T-helper 17 cell (primary cell): ENCODE measurements at places on chromosomes 11 and 22. TPM values are rescaled to one million over a fixed set of nuclear protein-coding genes. Genes with fewer than 3 reads are reported as not detected.

The CASP12 gene
- total RNA-seq, result not detected

The ZP1 gene
- not detected for total RNA-seq

The IMMP1L gene
- total RNA-seq, result 10.3 TPM

The SCN4B gene
- not detected for total RNA-seq

The PRG3 gene
- not detected for total RNA-seq

The GLB1L3 gene
- 2.0 TPM for total RNA-seq

The NLRP10 gene
- not detected for total RNA-seq

The SEPTIN3 gene
- not detected for total RNA-seq

The CTSF gene
- total RNA-seq, result 10.5 TPM

The CELSR1 gene
- total RNA-seq, result 6.0 TPM

The AAMDC gene
- 2.7 TPM for total RNA-seq

The PARVA gene
- 1.8 TPM for total RNA-seq

The INS gene
- not detected for total RNA-seq

The KCNK4 gene
- not detected for total RNA-seq

The GLYATL2 gene
- total RNA-seq, result not detected

The TAF1D gene
- total RNA-seq, result 143 TPM

The RFPL2 gene
- 1.6 TPM for total RNA-seq

The MB gene
- total RNA-seq, result not detected

The SLC22A12 gene
- total RNA-seq, result not detected

The C22orf42 gene
- not detected for total RNA-seq

The RIMBP3C gene
- 1.2 TPM for total RNA-seq

The RAB1B gene
- 89.1 TPM for total RNA-seq

The CARD18 gene
- not detected for total RNA-seq

The CYB5R3 gene
- 80.7 TPM for total RNA-seq

The OR52B6 gene
- total RNA-seq, result not detected

The LRRC55 gene
- total RNA-seq, result not detected

The TRIM22 gene
- total RNA-seq, result 273 TPM

The HBD gene
- not detected for total RNA-seq

The SLC22A9 gene
- not detected for total RNA-seq

The PTPRCAP gene
- total RNA-seq, result 184 TPM

The TSPAN18 gene
- total RNA-seq, result 93.2 TPM

The DDI1 gene
- not detected for total RNA-seq

The PKP3 gene
- not detected for total RNA-seq

The ACR gene
- total RNA-seq, result not detected

The BDNF gene
- total RNA-seq, result not detected

The OR51B4 gene
- not detected for total RNA-seq

The XKR3 gene
- total RNA-seq, result not detected

The PAX6 gene
- not detected for total RNA-seq

The IPO7 gene
- total RNA-seq, result 57.2 TPM

The TBX10 gene
- not detected for total RNA-seq

The TNKS1BP1 gene
- 8.7 TPM for total RNA-seq

The TEAD1 gene
- 0.55 TPM for total RNA-seq

The GDPD5 gene
- total RNA-seq, result 108 TPM

The C11orf21 gene
- total RNA-seq, result 89.1 TPM

The CABP4 gene
- 7.5 TPM for total RNA-seq

The GNAZ gene
- 44.1 TPM for total RNA-seq
